ENCODE measurements at places on chromosomes 7 and 10.
A peak's percentile ranks its signal among the peaks of the same experiment; 100 is the strongest.

DNA sequence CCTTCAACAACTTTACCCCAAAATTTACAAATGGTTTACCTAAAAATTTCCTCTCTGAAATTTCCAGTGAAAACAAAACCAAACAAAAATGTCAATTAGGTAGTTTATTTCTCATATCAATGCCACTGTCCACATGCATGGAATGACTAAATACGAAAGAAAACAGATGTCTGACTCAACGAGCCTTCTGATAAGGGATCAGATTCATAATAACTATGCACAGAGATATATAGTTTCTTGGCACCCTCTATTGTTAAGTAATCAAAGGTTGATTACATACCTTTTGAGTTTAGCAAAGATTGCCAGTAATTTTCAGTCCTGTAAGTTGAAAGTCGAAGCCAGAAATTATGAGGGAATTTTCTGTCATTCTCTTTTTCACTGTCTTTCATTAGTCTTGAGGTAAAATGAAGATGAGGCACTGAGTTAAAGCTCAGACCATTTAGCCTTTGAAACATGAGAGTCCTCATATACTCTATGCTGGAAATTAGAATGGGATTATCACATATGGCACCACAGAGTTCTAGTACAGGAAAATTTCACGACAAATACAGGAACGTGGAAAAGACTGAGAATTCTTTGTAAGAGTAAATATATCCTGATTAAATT is 519.1 kb upstream of the ANKRD30A start:
- no peak for DNase-seq

DNA sequence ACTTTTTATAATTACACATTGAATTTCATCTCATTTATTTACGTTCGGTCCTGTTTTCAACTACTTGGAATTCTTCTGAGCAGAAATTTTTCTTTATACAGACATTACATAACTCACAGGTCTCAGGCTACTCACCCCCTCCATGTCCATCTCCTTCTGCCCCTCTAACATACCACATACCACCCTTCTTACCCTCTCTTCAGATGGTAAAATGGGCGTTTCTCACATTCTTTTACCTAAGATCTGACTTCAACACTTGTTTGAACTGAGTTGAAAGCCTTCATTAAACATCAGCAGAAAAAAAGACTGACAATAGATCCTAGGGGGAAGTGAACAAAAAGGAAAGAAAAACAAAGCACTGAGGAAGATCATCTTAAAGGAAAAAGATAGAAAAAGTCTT is 309.7 kb downstream of the CTNNA3 start:
- no peak for DNase-seq

GRCh38 chr7:20307119-20307518 is 23.6 kb upstream of the ITGB8 start:
- no peak for DNase-seq

- no peak for DNase-seq
These were observed 11.9 kb upstream of the NPS start for GRCh38 chr10:127536972-127537760.

GRCh38 chr7:25908154-25908949 is 243.6 kb upstream of the NFE2L3 start:
- no peak for DNase-seq

- no peak for DNase-seq
These were observed 35.1 kb downstream of the PLAC9 start for GRCh38 chr10:80167471-80168161.

GRCh38 chr10:120387326-120387725 is 69.7 kb upstream of the PLPP4 start:
- DNase-seq = no peak

DNA sequence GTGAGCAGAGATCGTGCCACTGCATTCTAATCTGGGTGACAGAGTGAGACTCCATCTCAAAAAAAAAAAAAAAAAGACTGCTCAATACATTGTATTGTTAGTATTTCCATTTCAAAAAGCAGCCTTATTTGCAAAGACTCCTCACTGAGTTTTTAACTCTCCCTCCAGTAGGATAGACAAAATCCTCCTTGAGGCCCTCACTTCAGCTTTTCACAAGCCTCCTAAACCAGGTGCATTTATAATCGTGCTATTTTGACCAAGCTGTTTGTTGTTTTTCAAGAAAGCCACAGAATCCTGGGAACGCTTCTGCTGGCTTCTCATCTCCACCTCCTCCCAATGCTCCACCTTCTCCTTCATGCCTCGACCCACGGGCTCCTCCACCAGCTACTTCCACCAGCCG is 6.3 kb upstream of the DDIT4 start:
- DNase-seq = no peak

GRCh38 chr10:93352638-93353383 is 129.3 kb downstream of the MYOF start:
- no peak for DNase-seq

DNA sequence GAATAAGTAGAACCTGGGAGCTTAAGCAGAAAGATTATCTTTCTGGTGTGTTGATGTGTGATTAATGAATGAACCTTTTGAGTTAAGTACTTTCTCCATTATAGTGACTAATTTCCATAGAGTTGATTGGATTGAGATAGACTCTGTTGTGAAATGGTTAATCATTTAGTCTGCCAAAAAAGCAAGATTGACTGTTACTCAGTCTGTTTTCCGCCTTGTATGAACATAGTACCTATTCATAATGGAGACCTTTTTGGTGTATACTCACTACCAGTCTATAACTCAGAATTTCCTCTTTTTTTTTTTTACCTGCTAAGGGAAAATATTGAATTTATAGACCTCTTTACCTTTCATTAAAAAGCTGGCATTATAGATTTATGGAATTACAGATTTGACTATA is 14.4 kb upstream of the NPVF start:
- DNase-seq = no peak

DNA sequence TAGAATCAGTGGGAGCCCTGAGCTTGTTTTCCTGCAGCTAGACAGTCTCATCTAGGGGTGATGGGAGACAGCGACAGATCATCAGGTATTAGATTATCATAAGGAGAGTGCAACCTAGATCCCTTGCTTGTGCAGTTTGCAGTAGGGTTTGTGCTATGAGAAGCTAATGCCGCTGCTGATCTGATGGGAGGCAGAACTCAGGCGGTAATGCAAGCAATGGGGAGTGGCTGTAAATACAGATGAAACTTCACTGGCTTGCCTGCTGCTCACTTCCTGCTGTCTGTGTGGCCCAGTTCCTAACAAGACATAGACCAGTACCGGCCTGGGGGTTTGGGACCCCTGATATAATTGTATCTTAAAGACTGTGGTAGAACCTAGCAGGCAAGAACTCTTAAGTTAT is 17.6 kb downstream of the NRBF2 start:
- no peak for DNase-seq

GRCh38 chr10:44015702-44016500 is 367.2 kb upstream of the ZNF32 start:
- DNase-seq = peak; percentile 43

GRCh38 chr10:11450427-11450826 is 161.0 kb downstream of the USP6NL start:
- no peak for DNase-seq

GRCh38 chr10:78782441-78782840 is 286.3 kb upstream of the ZMIZ1 start:
- DNase-seq = peak; percentile 61

DNA sequence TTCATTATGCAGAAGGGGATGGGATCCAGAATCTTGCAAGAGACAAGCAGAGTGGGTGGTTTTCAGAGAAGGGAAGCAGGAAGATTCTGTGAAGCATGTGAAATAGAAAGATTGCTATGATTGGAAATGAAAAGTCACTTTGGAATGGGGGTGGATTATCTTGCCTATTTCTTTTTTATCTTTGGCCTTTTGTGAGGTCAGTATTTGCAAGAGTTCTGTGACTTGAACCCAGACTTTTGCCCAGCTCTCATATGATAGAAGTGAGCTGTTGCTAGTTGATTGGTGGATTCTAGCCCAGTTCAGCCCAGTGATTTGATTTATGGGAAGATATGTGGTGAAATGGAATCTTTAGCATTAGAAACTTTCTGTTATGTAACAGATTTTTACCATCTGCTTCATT is 17.1 kb downstream of the ENTPD7 start:
- no peak for DNase-seq

DNA sequence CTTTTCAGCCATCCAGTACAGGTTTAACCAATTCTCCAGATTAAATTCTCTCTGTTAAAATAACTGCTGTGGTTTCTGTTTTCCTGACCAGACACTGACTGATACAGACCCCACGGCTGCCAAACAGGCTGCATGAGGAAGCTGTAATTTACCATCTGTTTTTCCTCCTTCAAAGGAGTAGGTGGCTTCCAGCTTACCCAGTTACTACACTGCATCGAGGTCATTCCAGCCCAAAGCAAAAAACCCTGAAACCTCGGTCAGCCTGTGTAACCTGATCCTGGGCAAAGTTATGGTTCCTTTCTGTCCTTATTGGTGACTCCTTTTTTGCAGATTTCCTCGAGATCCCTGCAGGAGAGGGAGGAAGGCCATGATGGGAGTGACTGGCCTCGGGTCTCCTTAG is 27.9 kb upstream of the LOXL4 start:
- no peak for DNase-seq

DNA sequence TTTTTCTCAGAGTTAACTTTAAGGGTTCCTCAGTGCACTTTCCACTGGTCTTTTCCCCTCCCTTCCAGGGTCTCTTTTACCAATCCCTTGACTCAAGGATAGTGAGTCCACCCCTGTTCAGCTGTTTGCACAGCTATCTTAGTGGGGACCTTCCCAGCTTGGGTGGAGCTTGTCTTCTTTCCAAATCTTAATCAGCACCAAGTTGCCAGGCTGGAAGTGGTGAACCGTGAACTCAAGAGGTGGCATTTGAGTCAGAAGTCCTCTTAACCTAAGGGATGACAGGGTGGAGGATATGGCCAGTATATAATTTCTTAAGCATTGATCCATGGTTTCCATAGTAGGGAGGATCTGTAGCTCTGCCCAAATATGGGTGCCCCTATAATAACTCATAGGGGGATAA is 25.0 kb downstream of the MAPK8 start:
- no peak for DNase-seq

- DNase-seq = no peak
These were observed 2.2 kb upstream of the HSPB1 start for GRCh38 chr7:76300166-76300731.
